ENCODE measurements at places on chromosomes 1 and 21. TPM values are rescaled to one million over a fixed set of nuclear protein-coding genes. Genes with fewer than 3 reads are reported as not detected.

GRCh38 chr1:220974431-220974830 lies 95.2 kb downstream of the HLX start:
- H3K27me3 ChIP-seq = no peaks in the 10 kb centered on the region
- H3K4me1 ChIP-seq = no peaks in the 10 kb centered on the region
- H3K4me3 ChIP-seq = no peak overlapping the region

GRCh38 chr21:42063191-42063570 lies 7.9 kb upstream of the UMODL1 start:
- H3K4me1 ChIP-seq = peaks cover 56% of the 10 kb centered on the region
- H3K27me3 ChIP-seq = no peaks in the 10 kb centered on the region
- DNase-seq = peak; percentile 43
- H3K36me3 ChIP-seq = no peaks in the 10 kb centered on the region
- peak overlapping the region; percentile 96 for H3K27ac ChIP-seq

- H3K4me3 ChIP-seq = no peak overlapping the region
- H3K27me3 ChIP-seq = peaks cover 11% of the 10 kb centered on the region
- H3K27ac ChIP-seq = no peak overlapping the region
- peaks cover 21% of the 10 kb centered on the region for H3K4me1 ChIP-seq
- DNase-seq = no peak
- H3K36me3 ChIP-seq = no peaks in the 10 kb centered on the region
Observed at GRCh38 chr1:225813214-225813964, 3.5 kb downstream of the EPHX1 start.

- H3K4me1 ChIP-seq = peaks cover 13% of the 10 kb centered on the region
- no peaks in the 10 kb centered on the region for H3K36me3 ChIP-seq
- no peak for DNase-seq
- H3K27ac ChIP-seq = no peak overlapping the region
- H3K4me3 ChIP-seq = no peak overlapping the region
Observed at GRCh38 chr1:27652111-27652864, 17.3 kb upstream of the FGR start.

DNA sequence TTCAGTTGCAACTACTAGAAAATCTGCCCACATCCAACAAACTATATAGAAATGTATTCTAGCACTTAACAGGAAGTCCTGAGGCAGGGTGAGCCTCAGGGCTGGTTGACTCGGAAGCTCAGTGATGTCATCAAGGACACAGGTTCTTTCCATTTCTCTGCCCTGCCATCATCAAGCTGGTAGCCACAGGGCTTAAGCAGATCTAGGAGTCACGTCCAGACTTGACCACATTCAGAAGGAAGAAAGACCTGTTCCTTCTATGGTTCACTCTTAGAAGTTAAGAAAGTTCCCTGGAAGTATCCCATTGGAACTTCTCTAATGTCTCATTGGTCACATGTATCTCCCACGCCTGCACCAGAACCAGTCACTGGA lies 438.1 kb downstream of the PRDM2 start:
- no peaks in the 10 kb centered on the region for H3K27me3 ChIP-seq
- no peaks in the 10 kb centered on the region for H3K36me3 ChIP-seq
- no peaks in the 10 kb centered on the region for H3K4me1 ChIP-seq
- H3K27ac ChIP-seq = no peak overlapping the region
- no peak for DNase-seq

- no peak overlapping the region for H3K4me3 ChIP-seq
- no peak overlapping the region for H3K27ac ChIP-seq
- peaks cover 17% of the 10 kb centered on the region for H3K36me3 ChIP-seq
- H3K27me3 ChIP-seq = no peaks in the 10 kb centered on the region
Observed at GRCh38 chr1:160244209-160244608, 18.1 kb downstream of the DCAF8 start.

GRCh38 chr1:192260076-192260475 lies 56.7 kb upstream of the RGS21 start:
- no peaks in the 10 kb centered on the region for H3K27me3 ChIP-seq
- H3K27ac ChIP-seq = no peak overlapping the region
- no peak overlapping the region for H3K4me3 ChIP-seq
- DNase-seq = no peak
- H3K36me3 ChIP-seq = no peaks in the 10 kb centered on the region

GRCh38 chr1:68221001-68221979 lies 11.0 kb downstream of the WLS start:
- no peaks in the 10 kb centered on the region for H3K36me3 ChIP-seq
- H3K4me3 ChIP-seq = no peak overlapping the region
- no peaks in the 10 kb centered on the region for H3K27me3 ChIP-seq
- no peak overlapping the region for H3K27ac ChIP-seq
- DNase-seq = no peak

DNA sequence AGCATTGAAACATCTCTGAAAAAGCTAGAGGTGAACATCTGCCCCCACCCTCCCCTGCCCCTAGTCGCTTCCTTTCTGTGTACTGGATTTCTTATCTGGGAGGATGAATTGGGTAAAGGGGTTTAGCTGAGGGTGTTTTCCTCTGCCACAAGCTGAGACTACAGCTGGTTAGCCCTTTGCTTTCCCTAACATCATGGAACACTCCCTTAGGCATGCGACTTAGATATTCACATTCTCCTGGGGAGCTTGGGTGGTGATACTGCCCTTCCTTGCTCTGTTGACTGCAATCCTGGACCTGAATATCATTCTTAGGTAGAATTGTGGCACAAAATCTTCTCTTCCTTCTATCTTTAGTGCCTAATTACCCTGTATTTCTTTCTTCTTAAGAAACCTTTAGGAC lies 117.4 kb upstream of the KIAA0040 start:
- H3K27ac ChIP-seq = no peak overlapping the region
- DNase-seq = no peak
- H3K4me1 ChIP-seq = no peaks in the 10 kb centered on the region
- no peak overlapping the region for H3K4me3 ChIP-seq
- H3K36me3 ChIP-seq = no peaks in the 10 kb centered on the region
- peaks cover 22% of the 10 kb centered on the region for H3K27me3 ChIP-seq

DNA sequence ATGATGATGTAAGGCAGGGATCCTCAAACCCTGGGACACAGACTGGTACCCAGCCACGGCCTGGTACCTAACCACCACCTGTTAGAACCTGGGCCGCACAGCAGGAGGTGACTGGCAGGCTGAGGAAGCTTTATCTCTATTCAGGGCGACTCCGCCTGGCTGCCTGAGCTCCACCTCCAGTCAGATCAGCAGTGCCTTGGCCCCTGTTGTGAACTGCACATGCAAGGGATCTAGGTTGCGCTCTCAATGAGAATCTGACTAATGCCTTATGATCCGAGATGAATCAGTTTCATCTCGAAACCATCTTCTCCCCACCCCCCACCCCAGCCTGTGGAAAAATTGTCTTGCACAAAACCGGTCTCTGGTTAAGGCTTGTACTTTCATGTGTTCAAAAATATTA lies 4.2 kb downstream of the RNPC3 start:
- DNase-seq = no peak
- no peak overlapping the region for H3K4me3 ChIP-seq
- peaks cover 56% of the 10 kb centered on the region for H3K36me3 ChIP-seq

- peaks cover 40% of the 10 kb centered on the region for H3K36me3 ChIP-seq
- no peak overlapping the region for H3K4me3 ChIP-seq
- peaks cover 4% of the 10 kb centered on the region for H3K4me1 ChIP-seq
- no peak for DNase-seq
Observed at GRCh38 chr1:88730995-88731394, 46.9 kb downstream of the PKN2 start.

GRCh38 chr1:167173516-167174184 lies 47.0 kb upstream of the POU2F1 start:
- H3K4me3 ChIP-seq = no peak overlapping the region
- no peaks in the 10 kb centered on the region for H3K36me3 ChIP-seq
- no peak overlapping the region for H3K27ac ChIP-seq
- no peak for DNase-seq

- no peaks in the 10 kb centered on the region for H3K27me3 ChIP-seq
- DNase-seq = no peak
- no peak overlapping the region for H3K27ac ChIP-seq
- H3K4me1 ChIP-seq = peaks cover 26% of the 10 kb centered on the region
Observed at GRCh38 chr1:8667869-8668594, 149.4 kb downstream of the RERE start.

GRCh38 chr1:59107516-59107915 lies 189.4 kb upstream of the FGGY start:
- no peak for DNase-seq
- no peak overlapping the region for H3K27ac ChIP-seq
- H3K27me3 ChIP-seq = no peaks in the 10 kb centered on the region
- no peaks in the 10 kb centered on the region for H3K36me3 ChIP-seq
- no peak overlapping the region for H3K4me3 ChIP-seq
- H3K4me1 ChIP-seq = no peaks in the 10 kb centered on the region

- peaks cover 40% of the 10 kb centered on the region for H3K36me3 ChIP-seq
- DNase-seq = no peak
- peak overlapping the region; percentile 71 for H3K27ac ChIP-seq
- H3K4me3 ChIP-seq = peak overlapping the region; percentile 97
Observed at GRCh38 chr1:211577277-211577818, 1.6 kb downstream of the SLC30A1 start.

DNA sequence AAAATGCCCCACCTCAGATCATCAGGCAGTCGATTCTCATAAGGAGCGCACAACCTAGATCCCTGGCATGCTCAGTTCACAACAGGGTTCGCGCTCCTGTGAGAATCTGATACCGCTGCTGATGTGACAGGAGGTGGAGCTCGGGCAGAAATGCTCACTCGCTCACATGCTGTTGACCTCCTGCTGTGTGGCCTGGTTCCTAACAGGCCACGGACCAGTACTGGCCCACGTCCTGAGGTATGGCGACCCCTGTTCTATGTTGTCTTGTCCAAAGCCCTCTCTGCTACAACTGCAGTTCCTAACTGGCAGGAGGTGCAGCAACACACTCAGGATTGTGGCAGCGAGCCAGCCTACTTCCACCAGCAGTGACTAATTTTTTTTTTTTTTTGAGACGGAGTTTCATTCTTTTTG lies 70.6 kb downstream of the CLSTN1 start:
- H3K36me3 ChIP-seq = peaks cover 51% of the 10 kb centered on the region
- H3K27ac ChIP-seq = peak overlapping the region; percentile 15
- DNase-seq = no peak
- H3K4me3 ChIP-seq = no peak overlapping the region
- H3K27me3 ChIP-seq = no peaks in the 10 kb centered on the region
- H3K4me1 ChIP-seq = no peaks in the 10 kb centered on the region

DNA sequence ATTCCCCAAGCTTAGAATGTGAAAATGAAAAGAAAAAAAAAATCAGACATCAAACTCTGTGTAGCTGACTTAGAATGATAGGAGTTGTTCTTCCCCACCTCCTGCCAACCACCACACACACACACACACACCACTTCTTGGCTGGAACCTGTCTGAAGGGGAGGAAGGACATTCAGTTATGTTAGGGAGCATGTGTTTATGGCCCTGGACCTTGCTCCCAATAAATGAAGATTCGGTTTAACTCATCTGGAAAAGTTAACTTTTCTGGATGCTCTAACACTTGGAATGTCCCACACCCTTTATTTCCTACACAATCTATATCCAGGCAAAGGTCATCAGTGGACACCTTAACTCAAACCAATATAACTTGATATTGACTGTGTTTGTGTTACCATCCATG lies 112.4 kb downstream of the DAB1 start:
- no peak overlapping the region for H3K4me3 ChIP-seq
- no peaks in the 10 kb centered on the region for H3K27me3 ChIP-seq

GRCh38 chr1:224616756-224617409 lies 766 bp downstream of the CNIH3 start:
- DNase-seq = no peak
- H3K27ac ChIP-seq = no peak overlapping the region
- peaks cover 24% of the 10 kb centered on the region for H3K4me1 ChIP-seq
- peaks cover 3% of the 10 kb centered on the region for H3K36me3 ChIP-seq
- H3K27me3 ChIP-seq = peaks cover 63% of the 10 kb centered on the region
- peak overlapping the region; percentile 52 for H3K4me3 ChIP-seq

GRCh38 chr1:8937701-8938100 lies 8.0 kb upstream of the CA6 start:
- DNase-seq = no peak
- H3K27ac ChIP-seq = peak overlapping the region; percentile 81
- peaks cover 60% of the 10 kb centered on the region for H3K36me3 ChIP-seq
- H3K27me3 ChIP-seq = no peaks in the 10 kb centered on the region

GRCh38 chr1:196608390-196609369 lies at the start of gene KCNT2:
TSS of gene KCNT2 (minus strand) at chr1:196608440. CDS start at chr1:196608309, 131 bp downstream.
- no peak within 1 kb of the TSS for H3K4me3 ChIP-seq
- DNase-seq = no peak
- peaks cover 3% of the 10 kb centered on the region for H3K4me1 ChIP-seq
- peaks cover 26% of the 10 kb centered on the region for H3K27me3 ChIP-seq
- no peaks in the 10 kb centered on the region for H3K36me3 ChIP-seq

DNA sequence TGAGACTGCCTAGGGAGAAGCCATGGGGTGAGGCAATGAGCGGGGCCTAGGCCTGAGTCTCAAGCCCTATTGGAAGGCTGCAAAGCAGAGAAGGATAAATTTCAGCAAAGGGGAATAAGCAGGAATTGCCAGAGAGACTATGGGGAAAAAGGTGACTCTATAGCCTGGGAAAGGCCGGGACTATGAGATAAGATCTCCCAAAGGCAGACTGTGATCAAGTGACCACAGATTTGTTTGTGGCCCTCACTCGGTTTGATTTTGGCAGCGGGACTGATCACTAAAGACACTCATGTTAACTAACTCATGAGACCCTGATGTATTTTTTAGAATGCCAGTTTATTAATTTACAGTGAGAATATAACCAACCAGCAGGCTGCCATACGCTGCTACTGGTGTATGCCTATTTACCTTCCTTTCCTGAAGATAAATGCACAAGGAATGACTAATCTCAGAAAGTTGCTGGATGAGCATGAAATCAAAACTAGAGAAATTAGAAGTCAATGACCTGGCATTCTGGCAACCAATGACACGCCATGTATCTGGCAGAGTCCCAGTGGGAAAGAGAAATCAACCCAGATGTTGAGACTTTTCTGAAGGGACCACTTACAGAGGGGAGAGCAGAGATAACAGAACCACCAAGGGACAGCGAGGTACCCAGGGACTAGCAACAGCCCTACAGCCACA lies 4.3 kb downstream of the HSF2BP start:
- H3K4me3 ChIP-seq = no peak overlapping the region
- H3K27me3 ChIP-seq = no peaks in the 10 kb centered on the region
- no peak for DNase-seq
- H3K36me3 ChIP-seq = no peaks in the 10 kb centered on the region
- no peak overlapping the region for H3K27ac ChIP-seq
- peaks cover 17% of the 10 kb centered on the region for H3K4me1 ChIP-seq

DNA sequence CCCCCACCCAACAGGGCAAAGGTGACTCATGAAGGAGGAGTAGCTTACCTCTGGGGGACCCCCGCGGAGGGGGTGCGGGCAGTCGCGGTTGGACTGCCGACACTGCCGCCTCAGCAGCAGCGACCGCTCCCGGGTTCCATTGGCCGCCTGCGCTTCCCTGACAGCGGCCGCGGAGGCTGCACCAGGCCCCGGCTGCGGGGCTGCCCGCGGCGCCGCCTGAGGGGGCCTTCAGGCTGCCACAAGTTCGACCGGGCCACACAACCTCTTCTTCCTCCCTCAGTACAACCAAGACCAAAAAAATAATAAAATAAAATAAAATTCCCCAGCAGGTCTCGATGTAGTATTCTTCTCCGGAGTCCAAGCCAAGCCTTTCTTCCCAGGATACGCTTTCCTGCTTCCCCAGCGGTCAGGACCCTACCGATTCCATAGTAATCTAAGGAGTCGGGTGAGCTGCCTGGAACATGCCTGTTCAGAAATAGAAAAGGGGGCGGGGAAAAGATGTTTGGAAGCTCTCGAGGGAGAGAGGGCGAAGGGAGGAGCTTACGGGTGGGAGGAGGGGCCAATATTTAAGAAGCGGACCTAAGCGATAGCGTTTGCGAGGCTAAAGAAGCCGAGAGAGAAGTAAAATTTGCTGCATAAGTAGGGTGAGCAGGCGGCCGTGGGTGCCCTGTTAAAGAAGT lies at the start of gene PI4KB:
Gene PI4KB, minus strand, starts transcription at position 194 of the 680 bp plus-strand sequence. CDS start 10,935 bp downstream, outside the sequence.
- peaks cover 34% of the 10 kb centered on the region for H3K4me1 ChIP-seq
- H3K36me3 ChIP-seq = peaks cover 33% of the 10 kb centered on the region
- peak within 1 kb of the TSS; percentile 97 for H3K27ac ChIP-seq

Gene ST6GALNAC5
- total RNA-seq = not detected

Gene RHEX
- not detected for total RNA-seq

Gene LRRC53
- total RNA-seq = not detected

Gene SON
- 284 TPM for total RNA-seq

Gene SPATA45
- not detected for total RNA-seq

Gene RNU11
- not detected for total RNA-seq
